Activated CD4-positive, alpha-beta memory T cell treated with anti-CD3 and anti-CD28 coated beads for 36 hours (primary cell): ENCODE measurements at places on chromosomes 1 and 21.
A peak's percentile ranks its signal among the peaks of the same experiment; 100 is the strongest.

GRCh38 chr1:234199476-234200127, 173.7 kb upstream of the COA6 start:
- no peak for DNase-seq

- DNase-seq, result no peak
Measured at GRCh38 chr1:22633697-22634463, 2.5 kb upstream of the C1QA start.

DNA sequence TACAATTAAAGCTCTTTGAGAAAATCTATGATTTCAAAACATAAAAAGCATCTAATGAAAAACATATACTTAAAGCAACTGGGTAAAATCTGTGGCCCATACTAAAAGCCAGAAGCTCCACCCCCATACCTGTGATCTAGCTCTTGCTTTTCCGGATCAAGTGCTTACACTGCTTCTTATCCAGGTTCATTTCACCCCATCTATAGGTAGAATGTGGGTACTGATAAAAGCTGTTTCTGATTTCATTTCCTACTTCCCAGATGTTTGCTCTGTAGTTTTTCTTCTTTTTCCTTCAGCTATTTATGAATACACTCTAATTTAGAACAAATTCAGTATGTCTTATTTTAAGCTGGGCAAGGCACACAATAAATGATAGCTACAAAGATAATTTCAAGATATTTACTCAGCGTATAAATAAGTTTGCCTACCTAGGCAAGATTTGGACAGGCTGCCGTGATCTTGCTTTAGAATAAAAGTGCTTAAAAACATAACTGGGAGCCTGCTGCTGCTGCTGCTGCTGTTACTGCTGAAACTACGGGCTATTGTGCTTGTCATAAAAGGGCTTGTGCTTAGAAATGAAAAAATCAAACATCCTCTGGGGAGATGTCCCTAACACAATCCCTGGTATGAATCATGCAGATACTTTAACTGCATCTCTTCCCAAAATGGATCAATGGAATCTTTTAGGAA, 2.1 kb downstream of the SIPA1L2 start:
- DNase-seq, result peak; percentile 20

DNA sequence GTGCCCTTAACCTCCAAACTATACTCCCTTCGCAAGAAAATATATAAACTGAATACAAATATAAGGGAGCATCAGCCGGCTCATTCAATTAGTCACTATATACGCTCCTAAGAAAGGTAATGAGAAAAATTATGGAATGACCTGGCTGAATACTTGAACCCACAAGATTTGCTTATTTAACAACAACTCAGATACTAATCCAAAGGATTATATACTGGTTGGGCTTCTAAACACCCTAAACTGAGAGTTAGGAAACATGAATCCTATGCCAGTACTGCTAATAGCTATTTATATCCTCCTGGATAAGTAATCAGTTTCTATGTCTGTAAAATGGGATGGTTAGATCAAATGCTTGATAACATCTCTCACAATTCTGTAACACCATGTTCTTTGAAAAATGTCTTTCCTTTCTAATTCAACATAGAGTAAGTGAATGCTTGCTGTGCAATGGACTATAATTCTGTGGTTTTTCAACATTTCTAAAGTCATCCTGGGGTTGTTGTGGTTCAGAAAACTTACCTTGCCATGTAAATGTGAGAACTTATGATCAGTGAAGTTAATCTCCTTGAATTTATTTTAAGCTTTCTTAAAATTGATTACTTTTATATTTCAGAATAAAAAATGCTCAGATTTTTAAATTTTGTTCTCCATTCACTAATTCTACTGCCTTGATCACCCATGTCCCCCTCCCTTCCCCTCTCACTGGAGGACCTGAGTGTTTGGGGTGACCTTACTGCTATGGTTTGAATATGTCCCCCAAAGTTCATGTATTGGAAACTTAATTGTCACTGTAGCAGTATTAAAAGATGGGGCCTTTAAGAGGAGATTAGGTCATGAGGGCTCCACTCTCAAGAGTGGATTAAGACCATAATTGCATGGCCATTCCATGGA, 14.5 kb downstream of the DUSP10 start:
- DNase-seq, result no peak

GRCh38 chr1:153791648-153792253, 16.5 kb downstream of the SLC27A3 start:
- DNase-seq, result peak; percentile 60

- no peak for DNase-seq
Measured at GRCh38 chr1:55876276-55877060, 661.3 kb upstream of the USP24 start.

DNA sequence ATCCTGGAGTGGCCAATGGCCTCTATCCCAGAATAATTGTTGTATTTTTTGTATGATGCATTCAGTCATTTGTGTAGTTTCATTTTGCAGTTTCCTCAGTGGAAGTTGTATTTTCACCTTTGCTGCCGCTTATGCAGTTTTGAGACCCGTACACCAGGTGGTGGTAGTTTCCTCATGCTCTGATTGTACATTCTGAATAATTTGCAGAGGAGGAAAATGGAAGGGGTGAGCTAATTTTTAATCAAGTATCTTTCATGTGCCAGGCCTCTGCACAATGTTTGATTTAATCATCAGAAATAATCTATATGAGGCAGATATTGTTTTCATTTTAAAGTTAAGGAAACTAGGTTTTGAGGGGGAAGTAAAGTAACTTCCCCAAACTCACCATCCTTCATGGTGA, 29.5 kb downstream of the HLX start:
- DNase-seq, result no peak

- no peak for DNase-seq
Measured at GRCh38 chr1:222357252-222357651, 190.7 kb downstream of the HHIPL2 start.

DNA sequence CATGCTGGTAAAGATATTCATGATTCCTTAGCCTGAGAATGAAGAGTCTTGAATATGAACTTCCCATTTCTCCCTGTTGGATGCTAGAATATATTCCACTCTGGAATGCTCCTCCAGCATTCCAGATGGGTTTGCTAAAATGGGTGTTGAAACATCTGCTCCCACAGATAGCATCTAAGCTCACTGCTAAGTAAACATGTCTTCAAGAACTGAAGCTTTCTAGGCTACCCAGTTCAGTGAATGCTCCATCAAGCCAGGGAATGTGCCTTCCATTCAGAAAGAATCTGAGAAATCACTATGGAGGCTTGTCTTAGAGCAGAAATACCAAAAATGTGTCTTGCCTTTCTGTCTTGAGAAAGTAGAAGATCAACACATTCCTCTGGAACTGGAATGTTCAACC, 81.1 kb downstream of the TNFSF18 start:
- DNase-seq, result no peak

- DNase-seq, result peak; percentile 39
Measured at GRCh38 chr1:224192082-224192788, 9.2 kb downstream of the DEGS1 start.

- no peak for DNase-seq
Measured at GRCh38 chr1:54114955-54115354, 37.8 kb downstream of the CDCP2 start.

DNA sequence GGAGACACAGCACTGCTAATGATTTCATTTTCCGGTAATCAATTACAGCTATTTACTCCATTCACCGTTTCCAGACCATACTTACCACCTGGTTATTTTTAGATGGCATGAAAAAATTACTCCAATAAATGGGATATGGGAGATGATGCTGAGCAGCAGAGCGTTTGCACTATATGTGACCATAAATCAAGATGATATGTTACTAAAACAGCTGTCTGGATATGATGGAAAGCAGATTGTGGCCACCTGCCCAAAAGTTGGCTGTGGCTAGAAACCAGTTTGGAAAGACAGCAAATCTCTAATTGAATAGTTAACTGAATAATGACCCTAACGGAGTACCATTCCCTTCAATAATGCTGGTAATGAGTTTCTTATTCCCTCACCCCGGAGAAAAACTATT, 22.5 kb upstream of the KCTD3 start:
- DNase-seq, result no peak

DNA sequence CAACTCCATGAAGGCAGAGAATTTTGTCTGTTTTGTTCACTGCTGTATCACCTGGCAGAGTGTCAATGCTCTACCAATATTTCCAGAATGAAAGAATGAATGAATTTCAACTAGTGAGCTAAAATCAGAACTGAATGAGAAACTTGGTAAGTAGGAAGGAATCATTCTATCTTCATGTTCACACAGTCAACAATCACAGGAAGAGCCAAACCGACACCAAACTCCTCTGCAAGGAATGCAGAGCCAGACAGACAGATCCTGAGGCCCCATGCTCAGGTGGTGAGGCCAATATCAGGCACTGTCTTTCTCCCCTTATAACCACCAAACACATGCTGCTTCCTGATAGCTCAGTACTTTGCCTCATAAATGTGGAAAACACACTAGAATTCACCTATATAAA, 139.1 kb downstream of the SLC45A1 start:
- no peak for DNase-seq

DNA sequence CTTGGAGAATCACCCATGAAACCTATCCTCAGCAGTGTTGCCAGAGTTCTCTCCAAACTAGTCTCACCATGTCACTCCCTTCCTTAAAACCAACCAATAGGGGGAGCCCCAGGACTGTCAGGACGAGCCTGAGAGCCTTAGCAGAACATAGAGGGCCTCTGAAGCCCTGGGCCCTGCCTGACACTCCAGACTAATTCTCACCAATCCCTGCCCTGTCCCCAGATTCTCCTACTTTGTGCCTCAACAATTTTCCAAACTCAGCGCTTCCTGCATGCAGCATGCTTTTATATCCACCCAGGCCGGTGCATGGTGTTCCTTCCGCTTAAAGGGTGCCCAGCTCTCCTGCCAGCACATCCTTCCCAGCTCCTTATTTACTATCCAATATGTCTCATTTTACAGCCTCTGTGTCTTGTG, 42.7 kb downstream of the HSD3B1 start:
- peak; percentile 20 for DNase-seq

GRCh38 chr1:206846487-206846886, 18.9 kb upstream of the IL20 start:
- DNase-seq, result no peak

DNA sequence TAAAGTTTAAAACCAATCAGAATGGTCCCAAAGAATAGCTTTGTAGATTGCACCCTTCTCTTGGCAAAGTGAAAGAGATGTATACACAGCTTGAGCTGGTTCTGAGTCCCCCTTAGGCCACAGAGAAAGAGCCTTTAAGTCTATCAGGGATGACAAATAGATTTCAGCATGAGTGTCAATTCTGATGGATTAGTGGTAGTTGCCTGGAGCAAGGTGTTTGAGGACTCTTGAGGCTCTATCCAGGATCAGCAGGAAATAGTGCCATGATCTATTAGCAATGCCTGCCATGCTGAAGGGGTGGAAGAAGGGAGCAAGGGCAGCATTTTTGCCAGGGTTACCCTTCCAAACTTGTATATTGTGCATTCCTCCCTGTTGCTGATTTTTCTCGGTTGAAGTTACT, 116.6 kb downstream of the ATG4C start:
- no peak for DNase-seq

DNA sequence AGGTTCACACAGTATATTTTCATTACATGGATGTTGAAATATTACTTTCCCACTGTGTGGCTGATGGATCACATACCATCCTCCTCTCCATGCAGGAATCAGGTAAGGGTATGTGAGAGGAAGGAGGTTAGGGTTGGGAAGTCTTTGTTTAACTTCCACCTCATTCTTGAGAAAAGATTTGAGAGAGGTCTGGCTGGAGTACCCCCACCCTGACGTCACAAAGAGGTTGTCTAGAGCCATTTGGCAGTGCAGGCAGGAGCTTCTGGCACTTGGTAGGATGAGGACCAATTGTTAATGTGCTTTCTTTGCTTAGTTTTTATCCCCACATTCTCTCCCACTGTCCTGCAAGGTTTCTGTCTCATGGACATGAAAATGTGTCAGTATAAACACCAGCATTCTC, 356.6 kb downstream of the DSCAM start:
- DNase-seq, result no peak

- DNase-seq, result no peak
Measured at GRCh38 chr1:3162322-3162882, 93.4 kb downstream of the PRDM16 start.

DNA sequence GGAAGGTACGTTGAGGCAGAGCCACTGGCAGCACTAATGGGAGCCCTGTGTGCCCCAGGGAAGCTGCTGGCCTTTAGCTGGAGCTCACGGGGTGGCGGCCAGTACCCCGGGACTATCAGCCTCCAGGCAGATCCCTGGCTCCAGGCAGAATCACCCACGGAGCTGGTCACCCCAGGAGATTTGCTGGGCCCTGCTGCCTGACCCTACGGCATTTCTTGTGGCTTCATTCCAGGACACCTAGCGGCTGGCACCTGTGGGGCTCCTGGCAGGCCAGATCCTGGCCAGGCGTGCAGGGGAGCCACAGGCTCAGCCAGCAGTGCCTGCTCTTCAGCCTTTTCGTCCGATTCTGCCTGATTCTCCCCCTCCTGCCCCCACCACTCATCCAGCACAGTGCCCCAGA, 7.1 kb downstream of the PADI1 start:
- no peak for DNase-seq

DNA sequence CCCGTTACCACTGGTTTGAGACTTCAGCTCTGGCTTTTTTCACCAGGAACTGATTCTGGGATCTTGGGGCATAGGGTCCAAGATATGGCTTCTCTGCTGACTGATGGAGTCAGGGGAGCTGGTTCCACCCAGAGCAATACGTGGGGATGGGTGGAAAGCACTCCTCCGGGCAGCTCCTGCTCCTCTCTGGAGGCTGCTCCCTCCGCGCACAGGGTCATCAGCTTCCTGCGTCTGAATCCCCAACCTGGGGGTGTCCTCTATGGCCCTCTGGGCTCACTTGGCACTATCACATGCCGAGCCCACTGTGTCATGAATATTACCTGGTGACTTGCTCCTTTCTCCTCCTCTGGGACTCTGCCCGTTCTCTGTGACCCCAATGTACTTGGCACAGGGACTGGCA, 405.4 kb upstream of the VAMP3 start:
- DNase-seq, result no peak

DNA sequence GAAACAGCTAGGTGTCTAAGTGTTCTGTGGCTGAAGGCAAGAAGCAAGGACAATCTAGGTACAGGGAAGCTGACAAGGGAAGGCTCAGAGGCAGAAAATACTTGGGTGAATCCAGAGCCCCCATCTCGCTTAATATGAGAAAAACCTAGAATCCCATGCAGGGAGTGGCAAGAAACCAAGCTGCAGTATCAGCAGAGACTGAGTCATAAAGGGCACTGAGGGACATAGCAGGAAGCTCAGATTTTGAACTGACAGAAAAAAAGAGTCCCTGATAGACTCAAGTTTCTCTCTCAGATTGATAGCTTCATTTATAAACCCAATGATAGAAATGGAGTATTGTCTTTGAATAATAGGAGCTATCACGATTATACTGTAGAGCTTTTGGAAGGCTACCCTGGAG, 77.3 kb upstream of the KCNJ15 start:
- DNase-seq, result no peak

GRCh38 chr1:202283379-202283844, 58.3 kb downstream of the UBE2T start:
- DNase-seq, result peak; percentile 16
